Mesangial cell (primary cell): ENCODE measurements at places on chromosomes 16 and 17. TPM values are rescaled to one million over a fixed set of nuclear protein-coding genes. Genes with fewer than 3 reads are reported as not detected.

Gene SKAP1
- 0.33 and 0.51 TPM in 2 replicates for total RNA-seq

Gene ADAD2
- 0.13 TPM in 1 of 2 replicates, not detected in the other for total RNA-seq

Gene FN3K
- 1.6 and 7.7 TPM in 2 replicates for total RNA-seq

Gene CMTM2
- total RNA-seq = 0.13 and 1.3 TPM in 2 replicates

Gene SRRM2
- 141 and 191 TPM in 2 replicates for total RNA-seq

Gene TMC6
- 18.4 and 33.7 TPM in 2 replicates for total RNA-seq

Gene VTN
- 0.13 TPM in 1 of 2 replicates, not detected in the other for total RNA-seq

Gene GNGT2
- total RNA-seq = not detected in 2 replicates

Gene OTOA
- under 0.01 TPM in 1 of 2 replicates, not detected in the other for total RNA-seq

Gene WBP2
- total RNA-seq = 55.2 and 85.8 TPM in 2 replicates

Gene NOG
- total RNA-seq = 3.3 and 37.2 TPM in 2 replicates
